ENCODE measurements at places on chromosomes 4 and X.

DNA sequence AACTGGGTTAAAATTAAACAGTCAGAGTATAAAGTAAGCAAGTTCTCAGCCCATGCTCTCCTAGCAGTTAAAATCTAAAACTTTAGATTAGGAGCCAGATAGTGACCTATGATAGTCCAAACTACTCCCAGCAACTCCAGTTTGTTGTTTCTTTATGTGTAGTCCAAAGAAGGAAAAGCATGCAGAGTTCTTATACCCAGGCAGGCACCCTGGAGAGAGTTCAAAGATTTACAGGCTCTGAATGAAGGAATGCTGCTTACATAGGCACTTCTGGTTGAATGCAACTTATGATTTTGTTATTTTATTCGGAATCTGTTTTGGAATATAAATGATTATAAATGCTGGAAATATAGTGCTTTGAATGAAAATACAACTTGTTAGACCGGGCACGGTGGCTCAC lies 67.2 kb downstream of the GPAT3 start:
- DNase-seq, result no peak

DNA sequence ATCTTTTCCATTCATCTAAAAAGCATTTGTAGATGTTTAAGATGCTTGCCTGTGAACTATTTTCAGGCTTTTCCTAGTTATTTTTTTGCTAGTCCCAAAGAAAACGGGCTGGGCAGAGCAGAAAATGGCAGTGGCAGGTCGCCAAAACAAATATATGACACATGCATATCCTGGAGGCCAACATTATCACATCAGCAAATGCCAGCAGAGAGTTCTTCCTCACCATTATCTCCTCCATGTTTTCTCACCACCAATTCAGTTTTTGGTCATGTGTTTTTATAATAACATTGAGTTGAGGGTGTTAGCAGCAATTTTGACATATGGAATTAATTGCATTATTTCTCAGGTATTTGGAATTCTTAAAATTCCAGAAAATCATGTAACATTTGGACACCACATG lies 97.9 kb upstream of the EOLA2 start:
- DNase-seq, result no peak

- DNase-seq, result no peak
Measured at GRCh38 chr4:123578276-123579029, 181.9 kb downstream of the SPRY1 start.

GRCh38 chr4:80306260-80306659 lies 29.3 kb upstream of the CFAP299 start:
- DNase-seq, result no peak

- no peak for DNase-seq
Measured at GRCh38 chr4:151917145-151917734, 156.4 kb upstream of the GATB start.

Data from DMS 273 treated with DMSO at 0.1 percent for 48 hours (cell line).